ENCODE measurements at places on chromosomes 3 and 15. TPM values are rescaled to one million over a fixed set of nuclear protein-coding genes. Genes with fewer than 3 reads are reported as not detected.

Gene RPUSD3
- total RNA-seq = 40.8 TPM

Gene CDHR4
- total RNA-seq = 0.33 TPM

Gene SLC28A1
- 0.17 TPM for total RNA-seq

Gene APBA2
- total RNA-seq = 13.5 TPM

Gene SH2D7
- total RNA-seq = not detected

Gene ANXA2
- 5,384 TPM for total RNA-seq

Gene GDPGP1
- total RNA-seq = 3.9 TPM

Gene LEKR1
- 0.53 TPM for total RNA-seq

GRCh38 chr3:148173851-148174250 is 523.9 kb upstream of the AGTR1 start:
- no peak for DNase-seq

GRCh38 chr3:142940000-142940399 is 23.5 kb downstream of the PAQR9 start:
- DNase-seq = no peak

DNA sequence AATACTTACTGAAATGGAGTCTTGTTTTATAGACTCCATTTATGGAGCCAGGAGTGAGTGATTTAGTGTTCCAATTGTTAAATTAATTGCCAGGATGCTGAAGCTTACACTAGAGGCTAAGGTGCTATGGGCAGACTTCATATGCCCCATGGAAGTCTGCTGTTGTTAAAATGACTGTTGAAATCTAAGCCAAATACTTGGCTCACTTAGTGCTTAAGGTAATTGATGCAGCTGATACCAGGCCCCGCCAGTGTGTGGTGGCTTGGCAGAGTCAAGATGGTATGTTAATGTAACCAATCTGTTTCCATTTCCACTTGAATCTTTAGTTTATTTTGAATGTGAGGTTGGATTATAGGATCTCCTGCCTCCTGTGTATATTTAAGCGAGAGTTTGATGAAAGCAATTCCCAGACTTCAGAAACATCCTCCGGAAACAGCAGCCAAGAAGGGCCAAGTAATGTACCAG is 187.1 kb downstream of the ITPR1 start:
- no peak for DNase-seq

- no peak for DNase-seq
These were observed 38.8 kb upstream of the LINGO1 start for GRCh38 chr15:77671362-77672056.

GRCh38 chr3:9617736-9618135 is 31.6 kb upstream of the MTMR14 start:
- DNase-seq = no peak

- DNase-seq = no peak
These were observed 1.2 kb downstream of the TMIE start for GRCh38 chr3:46702246-46703012.

DNA sequence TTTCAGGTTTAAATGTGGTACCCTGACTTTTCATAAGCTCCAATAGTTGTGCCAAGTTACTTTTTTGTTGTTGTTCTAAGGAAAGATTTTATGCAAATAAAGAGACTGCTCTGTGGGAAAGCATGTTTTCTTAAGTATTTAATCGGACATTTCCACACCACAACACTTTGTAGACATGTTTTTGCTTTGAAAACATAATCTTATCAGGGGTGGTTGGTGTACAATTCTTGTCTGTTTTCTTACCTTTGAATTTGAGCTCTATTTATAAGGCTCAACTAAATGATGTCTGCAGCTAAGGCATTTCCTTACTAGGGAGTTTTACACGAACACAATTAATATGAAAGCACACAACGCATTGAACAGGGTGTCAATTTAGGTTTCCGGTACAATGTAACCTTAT is 81.5 kb upstream of the CDIN1 start:
- DNase-seq = no peak

GRCh38 chr3:69200384-69201068 is 78.1 kb upstream of the LMOD3 start:
- peak; percentile 83 for DNase-seq

- DNase-seq = peak; percentile 64
These were observed 2.0 kb downstream of the RAB7A start for GRCh38 chr3:128727996-128728395.

DNA sequence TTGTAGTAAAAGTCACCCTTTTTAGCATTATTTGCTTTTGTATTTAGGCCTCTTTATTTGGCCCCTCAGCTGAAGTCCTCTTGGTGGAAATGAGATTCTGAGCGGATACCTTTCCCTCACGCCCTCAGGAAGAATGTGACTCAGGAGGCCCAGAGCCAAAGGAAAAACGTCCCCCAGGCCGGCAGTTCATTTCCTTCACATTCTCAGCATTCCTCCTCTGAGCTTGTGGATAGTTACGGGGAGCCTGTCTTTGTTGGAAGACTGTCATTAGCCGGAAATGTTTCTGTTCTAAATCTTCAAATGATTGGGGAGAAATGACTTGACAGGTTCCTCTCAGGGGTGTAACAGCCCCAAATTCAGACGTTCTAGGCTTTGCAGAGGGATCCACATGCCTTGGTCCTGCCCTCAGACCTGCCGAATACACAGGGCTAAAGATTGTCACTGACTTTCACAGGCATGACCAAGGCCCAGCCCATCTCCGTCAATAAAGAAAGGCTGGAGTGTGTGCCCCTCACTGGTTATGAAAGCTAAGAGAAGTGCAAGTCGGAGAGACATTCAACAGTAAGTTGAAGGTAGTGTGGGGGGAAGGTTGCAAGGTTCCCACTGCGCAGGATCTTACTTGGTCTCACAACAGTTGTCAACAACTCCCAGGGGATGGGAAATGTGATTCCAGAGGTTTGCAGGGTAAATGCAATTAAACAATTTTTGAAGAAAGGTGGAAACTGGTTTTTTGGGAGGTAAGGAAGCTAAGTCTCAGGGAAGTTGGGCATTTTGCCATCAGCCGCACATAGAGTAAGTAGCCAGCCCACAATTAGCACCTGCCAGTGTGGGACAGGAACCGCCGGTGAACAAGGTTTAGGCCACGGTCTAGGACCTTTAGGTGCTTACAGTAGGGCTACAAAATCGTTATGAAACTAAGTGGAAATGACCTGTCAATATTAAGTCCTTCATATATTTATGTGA is 39.7 kb upstream of the MYZAP start:
- DNase-seq = peak; percentile 53

- DNase-seq = no peak
These were observed 12.8 kb upstream of the FAM98B start for GRCh38 chr15:38441130-38441519.

DNA sequence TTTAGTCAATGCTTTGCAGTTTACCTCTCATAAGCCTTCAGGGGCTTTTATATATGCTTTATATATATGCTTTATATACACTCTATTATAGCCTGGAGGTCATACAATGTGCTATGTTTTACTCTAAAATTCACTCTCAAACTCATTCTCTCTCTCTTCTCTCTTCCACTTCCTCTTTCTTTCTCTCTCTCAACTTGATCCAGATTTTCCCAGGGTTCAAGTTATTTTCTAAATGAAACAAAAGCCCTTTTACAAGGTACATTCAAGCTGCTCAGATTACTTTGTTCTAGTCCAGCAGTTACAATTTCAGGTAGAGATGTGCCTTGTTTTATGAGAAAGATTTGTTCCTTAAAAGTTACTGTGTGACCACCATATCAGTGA is 79.6 kb upstream of the ACP3 start:
- DNase-seq = no peak

DNA sequence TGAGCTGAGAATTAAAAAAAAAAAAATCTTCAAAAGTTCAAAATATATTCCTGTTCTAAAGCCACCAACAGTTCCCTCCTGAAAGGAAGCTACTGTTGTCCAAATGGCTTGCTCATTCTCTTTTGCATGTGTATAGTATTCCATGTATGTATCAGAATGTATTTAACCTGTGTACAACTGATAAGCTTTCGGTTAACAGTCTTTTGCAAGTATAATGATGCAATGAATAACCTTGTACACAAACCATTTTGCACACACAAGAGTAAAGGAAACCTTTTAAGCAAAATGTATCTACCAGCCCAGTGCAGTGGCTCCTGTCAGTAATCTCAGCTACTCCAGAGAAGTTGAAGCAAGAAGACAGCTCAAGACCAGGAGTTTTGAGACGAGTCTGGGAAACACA is 32.6 kb downstream of the TOPBP1 start:
- DNase-seq = no peak

- DNase-seq = no peak
These were observed 3.9 kb downstream of the ZDHHC19 start for GRCh38 chr3:196207159-196207832.

DNA sequence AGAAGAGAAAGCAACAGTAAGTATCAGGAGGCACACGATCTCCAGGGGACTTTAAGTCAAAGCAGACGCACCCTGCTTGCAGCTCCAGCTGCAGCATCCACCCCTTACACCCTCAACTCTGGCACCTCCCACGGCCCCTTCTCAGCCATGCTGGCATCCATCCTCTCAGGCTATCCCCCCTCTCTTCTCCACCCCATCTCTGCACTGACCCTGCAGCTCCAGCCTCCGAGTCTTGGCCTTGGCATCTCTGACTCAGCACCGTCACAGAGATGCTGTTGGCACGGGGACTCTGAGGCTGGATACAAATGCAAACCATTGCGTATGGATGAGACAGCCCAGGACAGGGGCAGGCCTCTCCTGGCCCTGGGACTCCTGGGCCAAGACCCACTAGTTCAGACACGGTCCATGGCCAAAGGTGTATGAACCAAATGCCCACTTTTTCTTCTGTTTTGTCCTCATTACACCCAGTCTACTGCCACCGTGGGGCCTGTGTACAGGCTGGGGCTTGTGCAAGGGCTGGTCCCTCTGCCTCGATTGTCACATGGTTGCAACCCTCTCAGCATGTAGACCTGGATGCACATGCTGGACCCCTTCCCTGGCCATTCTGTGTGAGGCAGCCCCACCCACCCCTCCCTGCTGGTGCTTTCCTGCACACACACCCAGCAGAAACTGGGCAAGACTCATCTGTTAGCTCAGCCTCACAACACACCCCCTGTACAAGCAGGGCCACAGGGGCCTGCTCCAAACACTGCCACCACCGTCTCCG is 18.7 kb upstream of the ZXDC start:
- DNase-seq = no peak

DNA sequence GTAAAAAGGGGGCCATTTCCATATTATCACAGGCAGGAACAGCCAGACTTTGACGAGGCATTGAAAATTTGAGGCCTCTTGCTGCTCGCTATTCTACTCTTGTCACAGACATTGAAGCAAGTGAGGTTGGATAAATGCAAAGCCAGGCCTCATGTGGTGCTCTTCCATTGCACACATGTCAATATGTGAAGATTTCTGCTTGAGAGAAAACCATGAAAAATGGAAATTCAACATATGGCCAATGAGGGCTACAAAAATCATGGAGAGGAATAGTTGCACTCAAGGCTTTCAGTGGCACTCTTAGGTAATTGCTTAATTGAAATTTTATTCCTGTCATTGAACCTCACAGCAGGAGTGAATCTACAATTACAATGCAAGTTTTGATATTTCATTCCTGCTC is 185.6 kb upstream of the MBNL1 start:
- no peak for DNase-seq

DNA sequence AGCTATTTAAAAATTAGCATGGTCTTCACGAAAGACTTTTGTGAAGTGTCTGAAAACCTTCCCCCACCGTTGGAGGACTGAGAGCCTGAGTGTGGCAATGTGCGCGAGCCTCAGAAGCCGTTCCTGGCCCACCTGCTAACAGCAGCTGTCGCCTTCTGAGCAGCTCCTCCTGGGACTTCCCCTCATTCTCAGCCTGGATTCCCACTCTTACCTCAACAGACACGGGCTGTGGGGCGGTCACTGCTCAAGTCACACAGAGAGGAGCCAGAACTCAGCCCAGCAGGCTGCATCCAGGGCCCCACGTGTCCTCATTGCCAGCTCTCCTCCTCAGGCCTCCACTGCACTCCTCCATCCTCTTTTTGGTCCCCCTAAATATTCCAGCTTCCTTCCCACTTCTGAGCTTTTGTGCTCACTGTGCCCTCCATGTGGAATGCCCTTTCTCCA is 7.8 kb downstream of the DNASE1L3 start:
- DNase-seq = no peak

DNA sequence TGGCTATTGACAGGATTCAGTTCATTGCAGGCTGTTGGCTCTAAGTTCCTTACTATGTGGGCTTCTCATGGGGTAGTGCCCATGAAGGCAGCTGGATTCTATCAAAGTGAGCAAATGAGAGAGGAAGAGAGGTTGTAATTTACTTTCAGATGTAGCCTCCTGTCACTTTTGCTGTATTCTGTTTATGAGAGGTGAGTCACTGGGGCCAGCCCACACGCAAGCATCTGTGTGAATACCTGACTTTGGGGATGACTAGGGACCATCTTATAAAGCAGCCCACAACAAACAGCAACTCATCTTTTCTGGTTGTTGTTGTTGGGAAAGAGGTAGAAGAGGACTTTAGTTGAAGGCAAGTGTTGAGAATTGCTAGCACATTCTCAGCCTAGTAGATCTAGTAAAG is 506.3 kb upstream of the GRM7 start:
- no peak for DNase-seq

DNA sequence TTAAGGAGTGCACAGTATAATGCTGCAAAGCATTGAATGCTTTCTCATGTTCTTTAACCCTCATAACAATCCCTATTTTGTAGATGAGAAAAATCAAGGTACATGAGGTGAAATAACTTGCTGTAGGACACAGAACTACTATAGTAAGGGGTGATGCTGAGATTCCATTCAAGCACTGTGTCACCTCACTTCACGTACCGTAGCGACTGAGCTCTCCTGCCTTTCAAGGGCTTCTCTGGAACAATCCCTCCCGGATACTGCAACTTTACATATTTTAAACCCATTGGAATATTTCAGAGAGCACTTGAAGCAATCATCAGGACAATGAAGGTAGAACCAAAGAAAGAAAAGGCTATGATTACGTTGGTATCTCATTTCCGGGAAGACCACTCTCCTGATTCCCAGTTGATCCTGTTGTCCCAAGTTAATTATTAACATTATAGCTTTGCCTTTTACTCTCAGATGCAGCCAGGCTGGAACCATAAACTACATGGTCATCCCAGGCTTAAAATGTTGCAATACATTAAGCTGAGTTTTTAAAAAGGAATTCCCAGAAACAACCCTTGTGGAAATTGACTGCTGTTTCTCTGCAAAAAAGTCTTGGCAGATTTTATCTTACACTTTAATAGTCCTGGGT is 252.2 kb upstream of the IGF1R start:
- DNase-seq = no peak

GRCh38 chr15:51600114-51600513 is 22.5 kb downstream of the DMXL2 start:
- peak; percentile 88 for DNase-seq

DNA sequence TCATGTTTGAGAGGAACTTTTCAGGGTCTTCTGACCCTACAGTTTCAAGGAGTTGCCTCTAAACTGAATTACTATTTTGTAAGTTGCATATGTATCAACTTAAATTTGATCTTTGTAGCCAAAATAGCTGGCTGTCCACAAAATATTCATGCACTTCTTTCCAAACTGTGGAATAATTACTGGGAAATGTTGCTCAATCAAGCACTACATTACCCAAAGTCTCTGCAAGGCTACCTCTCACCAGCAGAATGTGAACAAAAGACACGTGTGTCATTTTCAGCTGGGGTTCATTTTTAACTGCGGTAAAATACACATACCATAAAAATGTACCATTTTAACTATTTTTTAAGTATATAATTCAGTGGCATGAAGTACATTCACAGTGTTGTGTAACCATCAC is 320.4 kb downstream of the CTNNB1 start:
- no peak for DNase-seq
